H1 (cell line): ENCODE measurements at places on chromosomes 5 and 9.

- DNase-seq = no peak
Measured at GRCh38 chr9:93265301-93265971, 81.5 kb downstream of the WNK2 start.

- no peak for DNase-seq
Measured at GRCh38 chr9:125843646-125844045, 96.5 kb downstream of the PBX3 start.

- DNase-seq = no peak
Measured at GRCh38 chr5:35879649-35880048, 23.0 kb downstream of the IL7R start.

GRCh38 chr5:73687357-73687756 is 61.4 kb downstream of the ARHGEF28 start:
- DNase-seq = no peak

GRCh38 chr9:76298521-76299144 is 95.6 kb downstream of the RFK start:
- DNase-seq = no peak

DNA sequence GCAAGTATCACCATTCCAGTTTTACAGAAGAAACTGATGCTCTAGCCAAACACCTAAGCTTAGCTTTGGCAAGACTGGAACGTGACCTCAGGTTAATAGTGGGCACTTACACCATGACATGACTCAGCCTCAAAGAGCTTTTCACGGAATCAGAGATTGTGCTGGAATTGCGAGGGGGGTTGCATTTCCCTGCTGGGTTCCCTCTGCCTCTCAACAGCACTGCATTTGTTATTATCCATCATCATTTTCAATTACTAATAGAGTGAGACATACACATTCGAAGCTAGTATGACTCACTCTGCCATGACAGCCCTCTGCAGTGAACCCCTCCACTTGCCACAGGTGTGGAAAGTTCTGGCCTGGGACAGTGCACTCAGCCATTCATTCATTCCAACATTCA is 8.0 kb downstream of the SPOCK1 start:
- DNase-seq = no peak

GRCh38 chr5:171306166-171306565 is 2.9 kb upstream of the TLX3 start:
- no peak for DNase-seq

DNA sequence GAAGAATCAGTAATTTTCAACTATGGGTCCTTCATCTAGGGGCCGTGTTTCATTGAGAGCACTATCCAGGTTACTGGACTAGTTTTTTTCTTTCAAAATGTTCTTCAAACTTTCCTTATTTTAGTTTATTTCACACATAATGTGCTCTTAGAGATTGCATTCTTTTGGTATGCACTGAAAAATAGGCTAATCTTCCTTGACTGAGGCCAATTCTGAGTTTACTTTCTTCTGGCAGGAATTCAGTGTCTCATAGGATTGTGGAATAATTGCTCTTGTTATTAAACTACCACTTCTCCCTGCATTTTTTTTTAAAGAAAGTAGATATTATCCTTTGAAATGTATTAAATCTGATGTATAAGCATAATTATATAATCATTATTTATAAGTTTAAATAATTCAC is 624.5 kb downstream of the RAB3C start:
- no peak for DNase-seq

DNA sequence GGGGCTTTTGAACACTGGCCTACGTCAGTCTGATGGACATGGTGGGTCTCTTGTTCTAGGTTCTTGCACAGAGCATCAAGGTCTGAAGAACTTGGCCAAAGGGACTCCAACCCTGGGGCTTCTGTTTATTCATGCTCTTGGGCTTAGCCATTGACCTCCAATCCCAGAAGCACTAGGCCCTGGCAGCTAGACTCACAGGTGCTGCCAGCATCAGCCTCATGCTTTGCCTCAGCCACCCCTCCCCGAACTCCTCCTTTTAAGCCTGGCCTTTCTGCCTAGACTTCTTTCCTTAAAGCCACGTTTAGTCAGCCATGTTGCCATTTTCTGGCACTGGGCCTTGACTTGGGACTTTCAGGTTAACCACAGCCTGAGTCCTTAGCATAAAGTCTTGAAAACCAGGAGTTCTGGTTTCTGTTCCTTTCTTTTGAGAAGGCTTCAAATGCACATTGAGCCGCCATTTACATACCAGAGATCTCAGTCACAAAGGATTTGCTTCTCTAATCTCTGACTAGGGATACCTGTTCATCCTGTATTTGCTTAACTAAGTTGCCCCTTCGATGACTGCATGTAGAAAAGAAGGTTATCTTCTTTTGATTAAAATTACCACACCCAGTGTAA is 54.7 kb downstream of the ANGPTL2 start:
- peak; percentile 35 for DNase-seq

GRCh38 chr9:80931163-80931562 is 758.2 kb downstream of the TLE1 start:
- DNase-seq = no peak

DNA sequence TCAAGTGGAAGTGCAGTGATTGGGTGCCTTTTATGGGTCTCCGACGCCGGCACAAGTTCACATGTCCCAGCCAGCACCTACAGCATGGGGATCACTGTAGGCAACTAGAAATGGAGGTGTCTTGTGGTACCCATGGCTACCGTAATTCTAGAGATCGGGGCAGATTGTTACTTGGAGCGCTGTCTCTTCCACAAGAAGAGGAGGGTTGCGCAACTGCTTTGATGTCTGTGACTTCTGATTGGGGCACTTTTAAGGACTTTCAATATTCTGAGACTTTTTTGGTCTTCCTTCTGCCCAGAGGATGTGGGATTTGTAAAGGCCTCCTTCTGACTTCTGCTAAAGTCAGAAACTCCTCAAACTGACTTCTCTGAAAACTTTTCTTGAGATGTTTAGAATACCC is 41.9 kb downstream of the GLRX start:
- DNase-seq = no peak

DNA sequence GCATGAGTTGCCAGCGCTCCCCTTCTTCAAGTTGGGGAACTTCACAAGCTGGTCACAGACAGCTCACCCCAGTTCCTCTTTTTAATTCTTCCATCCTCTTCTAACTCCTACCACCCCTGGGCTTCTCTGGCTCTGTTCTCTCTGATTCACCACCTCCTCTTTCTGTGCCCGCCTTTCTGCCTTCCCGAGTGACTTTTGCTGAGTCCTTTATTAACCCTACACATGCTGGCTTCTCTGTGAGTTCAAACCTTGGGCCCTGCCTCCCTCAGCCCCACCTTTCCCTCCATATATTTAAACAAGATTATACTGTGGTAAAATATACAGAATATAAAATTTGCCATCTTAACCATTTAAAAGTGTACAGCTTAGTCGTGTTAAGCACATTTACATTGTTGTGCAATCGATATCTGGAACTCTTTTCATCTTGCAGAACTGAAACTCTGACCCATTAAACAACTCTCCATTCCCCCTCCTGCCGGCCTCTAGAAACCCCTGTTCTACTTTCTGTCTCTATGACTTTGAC is 32.0 kb downstream of the SLC46A2 start:
- no peak for DNase-seq

GRCh38 chr9:93094658-93095204 is 1.3 kb upstream of the CARD19 start:
- DNase-seq = no peak

GRCh38 chr9:38018958-38019602 is 49.9 kb downstream of the SHB start:
- no peak for DNase-seq

DNA sequence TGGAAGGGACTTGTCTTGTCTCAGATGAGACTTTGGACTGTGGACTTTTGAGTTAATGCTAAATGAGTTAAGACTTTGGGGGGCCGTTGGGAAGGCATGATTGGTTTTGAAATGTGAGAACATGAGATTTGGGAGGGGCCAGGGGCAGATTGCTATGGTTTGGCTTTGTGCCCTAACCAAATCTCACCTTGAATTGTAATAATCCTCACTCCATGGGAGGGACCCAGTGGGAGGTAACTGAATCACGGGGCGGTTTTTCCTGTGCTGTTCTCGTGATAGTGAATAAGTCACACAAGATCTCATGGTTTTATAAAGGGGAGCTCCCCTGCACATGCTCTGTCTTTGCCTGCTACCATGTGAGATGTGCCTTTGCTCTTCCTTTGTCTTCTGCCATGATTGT is 72.1 kb downstream of the RAI14 start:
- DNase-seq = no peak

DNA sequence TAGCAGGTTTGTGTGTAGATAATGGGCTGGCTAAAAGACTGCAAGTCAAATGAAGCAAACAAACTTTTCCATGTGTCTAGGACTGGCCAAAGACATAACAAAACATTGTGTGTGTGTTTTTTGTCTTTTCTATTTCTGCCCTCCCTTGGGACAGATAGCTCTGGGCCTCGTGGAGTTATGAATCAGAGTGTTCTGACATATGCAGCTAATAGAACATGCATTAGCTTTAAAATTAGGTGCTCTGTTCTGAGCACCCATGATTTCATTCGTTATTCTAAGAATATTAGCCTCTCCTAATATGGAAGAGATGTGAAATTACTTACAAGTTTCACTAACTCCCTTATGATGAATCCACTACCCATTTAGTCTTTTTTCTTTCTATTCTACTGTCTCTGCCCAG is 367.3 kb upstream of the PAPPA start:
- no peak for DNase-seq

DNA sequence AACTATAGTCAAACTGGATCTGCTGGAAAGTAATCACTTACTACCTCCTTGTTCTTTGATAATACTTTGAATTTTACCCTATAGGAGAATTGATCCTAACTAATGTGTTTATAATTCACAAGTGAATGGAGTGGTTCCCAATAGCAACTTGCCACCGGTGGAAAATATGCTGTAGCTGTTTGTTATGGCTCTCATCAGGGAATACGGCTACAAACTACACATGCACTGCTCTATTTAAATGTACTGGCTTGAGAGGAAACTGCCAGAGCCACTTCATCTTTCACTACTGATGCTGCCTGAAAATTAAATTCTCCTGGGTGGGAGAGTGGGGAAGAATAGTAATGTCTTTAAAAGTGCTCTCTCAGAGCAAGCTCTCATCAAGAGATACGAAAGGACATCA is 448.5 kb upstream of the GRAMD2B start:
- no peak for DNase-seq

DNA sequence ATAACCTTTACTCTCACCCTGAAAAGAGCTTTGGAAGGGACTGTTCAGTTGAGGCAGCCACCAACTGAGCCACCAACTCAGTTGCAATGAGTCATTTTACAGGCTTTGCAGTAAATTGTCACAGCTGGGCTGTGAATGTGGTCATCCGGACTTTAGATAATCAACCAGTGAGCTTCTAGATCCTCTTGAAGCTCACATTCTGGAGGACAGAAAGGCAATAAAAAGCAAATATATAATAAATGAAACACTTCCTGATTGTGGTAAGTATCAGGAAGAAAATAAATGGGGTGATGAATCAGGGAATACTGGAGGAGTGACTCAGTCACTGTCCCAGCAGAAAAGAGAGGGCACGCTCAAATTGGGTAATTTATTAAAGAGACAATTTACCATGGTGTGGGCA is 13.2 kb upstream of the C5orf58 start:
- DNase-seq = no peak

DNA sequence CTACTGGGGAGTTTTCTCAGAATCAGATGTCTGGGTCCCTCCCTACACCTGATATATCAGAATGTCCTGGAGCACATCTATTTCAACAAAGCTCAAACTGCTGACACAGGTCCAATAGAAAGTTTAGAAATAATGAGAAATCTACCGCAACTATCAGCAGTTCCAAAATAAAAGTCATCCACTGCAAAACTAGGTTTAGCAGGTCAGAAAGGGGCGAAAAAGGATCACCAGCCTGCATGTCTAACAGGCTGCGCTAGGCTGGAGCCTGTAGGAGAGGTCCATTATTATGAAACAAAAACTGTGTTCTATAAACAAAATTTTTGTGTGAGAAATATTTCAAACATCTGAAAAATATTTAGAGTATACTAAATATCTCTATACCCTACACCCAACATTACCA is 84.1 kb upstream of the RNF38 start:
- no peak for DNase-seq

GRCh38 chr5:149445739-149446369 is 66.8 kb upstream of the IL17B start:
- no peak for DNase-seq

- peak; percentile 27 for DNase-seq
Measured at GRCh38 chr5:3023656-3024055, 272.2 kb upstream of the IRX2 start.

DNA sequence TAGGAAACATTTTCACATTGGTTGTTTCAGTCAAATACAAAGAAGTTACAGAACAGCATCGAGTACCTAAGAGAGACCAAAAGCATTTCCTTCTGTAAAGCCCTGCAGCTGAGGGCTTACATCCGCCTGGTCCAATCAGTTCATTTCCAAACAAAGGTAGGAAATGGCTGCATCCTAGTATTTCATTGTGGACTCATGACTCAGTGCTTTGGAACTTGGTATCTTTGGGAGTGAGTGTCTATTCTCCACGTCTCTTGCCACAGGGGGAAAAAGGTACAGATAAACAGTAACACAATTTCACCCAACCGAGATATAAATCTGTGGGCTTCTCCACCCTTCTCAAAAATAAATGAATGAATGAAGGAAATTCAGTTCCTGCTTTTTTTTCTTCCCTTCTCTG is 75.4 kb downstream of the NFIB start:
- no peak for DNase-seq

DNA sequence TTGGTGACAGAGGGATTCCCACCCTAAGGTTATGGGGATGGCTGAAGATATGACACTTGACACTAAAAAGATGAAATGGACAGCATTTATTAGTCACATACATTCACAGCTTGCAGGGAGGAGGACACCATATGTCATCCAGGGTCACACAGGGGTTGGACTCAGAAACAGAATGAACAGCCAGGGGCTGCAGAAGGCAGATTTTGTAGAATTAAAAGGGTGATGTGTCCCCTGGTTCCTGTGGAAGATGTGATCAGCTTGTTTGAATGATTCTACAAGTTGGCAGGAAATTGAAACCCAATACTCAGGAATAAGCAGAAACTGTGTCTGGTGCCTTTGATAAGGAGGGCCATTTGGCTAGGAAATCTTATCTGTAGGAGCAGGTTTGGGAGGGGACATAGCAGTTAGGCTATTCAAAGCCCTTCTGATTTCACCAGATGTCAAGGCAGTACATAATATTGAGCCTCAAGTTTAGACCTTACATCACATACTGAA is 102.3 kb upstream of the GRIN3A start:
- DNase-seq = no peak
